Stimulated activated CD8-positive, alpha-beta memory T cell treated with anti-CD3 and anti-CD28 coated beads, Interleukin-7, amount 100 ng/mL, for 24 hours (primary cell): ENCODE measurements at places on chromosomes 7 and 10.

GRCh38 chr7:138873220-138873892 lies 75.4 kb upstream of the ATP6V0A4 start:
- no peak for DNase-seq

DNA sequence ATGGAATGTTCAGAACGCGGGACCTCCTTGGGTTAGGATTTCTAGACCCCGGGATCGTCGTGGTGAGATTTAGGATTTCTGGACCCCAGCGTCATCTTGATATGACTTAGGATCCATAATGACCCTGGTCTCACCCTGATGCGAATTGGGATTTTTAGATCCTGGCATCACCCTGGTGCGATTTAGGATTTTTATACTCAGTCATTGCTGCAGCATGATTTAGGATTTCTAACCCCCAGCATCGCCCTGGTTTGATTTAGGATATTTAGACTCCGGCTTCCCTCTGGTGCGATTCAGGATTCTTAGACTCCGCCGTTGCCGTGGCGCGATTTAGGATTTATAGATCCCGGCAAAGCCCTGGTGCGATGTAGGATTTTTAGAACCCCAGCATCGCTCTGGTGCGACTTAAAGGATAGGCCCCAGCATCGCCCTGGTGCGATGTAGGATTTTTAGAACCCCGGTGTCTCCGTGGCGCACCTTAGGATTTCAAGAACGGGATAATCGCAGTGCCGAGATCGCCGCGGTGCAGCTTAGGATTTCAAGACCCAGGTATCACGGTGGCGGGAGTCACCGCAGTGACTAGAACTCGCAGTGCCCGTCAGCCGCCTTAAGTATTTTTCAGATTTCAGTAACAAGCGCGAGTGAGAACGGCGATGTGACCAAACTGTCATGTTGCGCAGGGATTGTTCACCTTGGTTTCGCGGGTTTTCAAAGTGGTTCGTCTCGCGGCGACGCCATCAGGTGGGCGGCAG lies 814 bp downstream of the MEST start:
- no peak for DNase-seq

GRCh38 chr7:114051871-114052331 lies 133.1 kb upstream of the PPP1R3A start:
- DNase-seq: no peak

GRCh38 chr7:113176836-113177235 lies 58.5 kb upstream of the SMIM30 start:
- no peak for DNase-seq

DNA sequence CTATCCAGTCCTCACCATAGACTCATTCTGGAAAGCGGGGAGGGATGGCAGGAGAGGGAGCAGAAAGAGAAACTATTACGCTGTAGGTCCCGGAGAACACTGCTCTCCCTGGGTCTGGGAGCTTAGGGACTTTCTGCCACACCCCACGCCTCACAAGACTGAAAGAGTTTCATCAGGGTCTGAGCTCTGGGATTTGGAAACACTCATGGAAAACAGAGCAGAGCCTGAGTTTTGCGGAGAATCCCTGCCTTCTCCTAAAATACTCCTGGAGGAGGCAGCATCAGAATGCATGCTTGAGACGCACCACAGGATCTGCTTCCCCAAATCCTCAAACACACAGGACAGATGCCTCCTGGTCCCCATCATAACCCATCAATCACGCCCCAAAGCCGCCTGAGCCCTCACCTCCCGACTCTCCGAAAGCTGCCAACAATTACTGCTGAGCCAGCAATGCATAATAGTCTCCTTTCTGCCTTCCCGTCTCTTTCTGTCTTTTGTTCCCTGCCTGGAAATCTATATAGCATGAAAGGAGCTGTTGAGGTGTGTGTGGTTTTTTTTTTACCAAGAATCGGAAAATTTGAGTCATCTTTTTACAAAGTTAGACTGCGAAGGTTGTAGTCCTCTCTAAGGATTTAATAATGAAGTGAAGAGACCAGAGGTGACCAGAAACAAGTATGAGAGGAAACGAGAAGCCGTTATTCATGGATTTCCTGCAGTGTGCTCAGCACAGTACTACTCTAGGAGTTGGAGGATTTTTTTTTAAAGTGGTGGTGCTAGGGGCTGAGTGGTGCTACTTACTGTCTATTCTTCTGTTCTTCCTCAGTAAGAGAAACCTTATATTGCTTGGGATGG lies 37.7 kb downstream of the ASB13 start:
- no peak for DNase-seq

- DNase-seq: no peak
Measured at GRCh38 chr10:75508239-75508813, 76.9 kb downstream of the LRMDA start.

GRCh38 chr7:322111-322671 lies 32.2 kb downstream of the FOXL3 start:
- peak; percentile 72 for DNase-seq

- DNase-seq: no peak
Measured at GRCh38 chr7:155863721-155864151, 51.5 kb upstream of the SHH start.

GRCh38 chr10:103479135-103479534 lies at the start of gene CALHM3:
Gene CALHM3, minus strand, starts transcription at chr10:103479240. Its CDS starts 208 bp downstream, at chr10:103479032.
- DNase-seq: no peak

DNA sequence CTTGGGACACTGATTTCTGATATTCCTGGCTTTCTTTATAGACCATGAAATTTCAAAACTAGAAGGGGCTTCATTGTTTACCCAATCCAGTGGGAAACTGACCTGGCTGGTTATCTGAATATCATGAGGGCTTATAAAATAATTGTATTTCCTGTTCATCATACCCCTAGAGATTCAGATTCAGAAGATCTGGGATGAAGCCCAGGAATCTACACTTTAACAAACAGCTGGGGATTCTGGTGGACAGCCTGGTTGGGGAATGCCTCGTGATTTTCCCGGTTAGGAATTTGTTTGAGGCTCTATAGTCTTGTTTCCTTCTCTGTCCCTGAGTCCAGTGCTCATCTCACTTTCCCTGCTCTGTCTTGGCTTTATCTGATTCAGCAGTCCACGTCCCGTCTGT lies 110.3 kb downstream of the ADRA2A start:
- DNase-seq: no peak

- DNase-seq: no peak
Measured at GRCh38 chr7:41842956-41843355, 140.1 kb upstream of the INHBA start.

DNA sequence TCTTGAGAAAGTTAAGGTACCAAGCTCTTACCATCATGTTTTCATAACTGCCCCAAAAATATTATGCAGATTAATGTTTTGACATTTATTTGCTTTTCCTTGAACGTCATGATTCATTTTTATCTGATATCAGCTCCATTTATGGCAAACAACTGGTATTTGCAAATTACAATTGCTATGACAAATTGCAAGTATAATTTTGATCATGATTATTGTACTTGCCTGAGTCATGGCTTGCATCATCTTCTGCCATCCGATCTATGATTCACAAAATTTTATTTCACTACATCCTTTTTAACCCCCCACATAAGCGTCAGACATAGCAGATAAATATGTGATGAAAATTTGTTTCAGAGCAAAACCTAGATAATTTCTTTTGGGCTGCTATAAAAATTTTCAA lies 155.0 kb downstream of the STK31 start:
- DNase-seq: no peak
